ENCODE measurements at places on chromosomes 13 and 19. TPM values are rescaled to one million over a fixed set of nuclear protein-coding genes. Genes with fewer than 3 reads are reported as not detected.
A peak's percentile ranks its signal among the peaks of the same experiment; 100 is the strongest.

GRCh38 chr19:4095488-4095844 lies 28.5 kb downstream of the MAP2K2 start:
- H3K36me3 ChIP-seq = peaks cover 16% of the 10 kb centered on the region
- no peaks in the 10 kb centered on the region for H3K27me3 ChIP-seq
- H3K27ac ChIP-seq = no peak overlapping the region
- no peak overlapping the region for H3K4me3 ChIP-seq
- H3K4me1 ChIP-seq = peaks cover 6% of the 10 kb centered on the region

DNA sequence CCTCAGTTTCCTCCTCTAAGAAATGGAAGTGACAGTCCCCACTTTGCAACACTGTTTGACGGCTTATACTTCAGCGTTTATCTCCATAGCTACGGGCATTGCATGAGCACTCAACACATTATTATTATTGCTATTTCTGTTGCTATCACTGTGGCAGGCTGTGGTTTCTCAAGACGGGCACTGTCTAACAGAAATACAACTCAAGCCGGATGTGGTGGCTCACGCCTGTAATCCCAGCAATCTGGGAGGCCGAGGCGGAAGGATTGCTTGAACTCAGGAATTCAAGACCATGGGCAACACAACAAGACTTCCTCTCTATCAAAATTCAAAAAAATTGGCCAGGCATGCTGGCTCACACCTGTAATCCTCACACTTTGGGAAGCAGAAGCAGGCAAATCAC lies 4.9 kb upstream of the ZSWIM4 start:
- H3K4me3 ChIP-seq = no peak overlapping the region
- no peak for DNase-seq
- H3K27ac ChIP-seq = peak overlapping the region; percentile 49
- H3K4me1 ChIP-seq = peaks cover 30% of the 10 kb centered on the region

- DNase-seq = no peak
- no peaks in the 10 kb centered on the region for H3K27me3 ChIP-seq
- H3K4me1 ChIP-seq = peaks cover 21% of the 10 kb centered on the region
- H3K36me3 ChIP-seq = no peaks in the 10 kb centered on the region
Measured at GRCh38 chr19:14078411-14078810, 5.8 kb downstream of the MISP3 start.

- no peak for DNase-seq
- H3K4me3 ChIP-seq = no peak overlapping the region
- no peaks in the 10 kb centered on the region for H3K36me3 ChIP-seq
- peaks cover 7% of the 10 kb centered on the region for H3K27me3 ChIP-seq
Measured at GRCh38 chr13:110291286-110291685, 15.7 kb downstream of the COL4A1 start.

- no peak overlapping the region for H3K27ac ChIP-seq
- no peak overlapping the region for H3K4me3 ChIP-seq
- DNase-seq = no peak
- H3K36me3 ChIP-seq = no peaks in the 10 kb centered on the region
- peaks cover 42% of the 10 kb centered on the region for H3K27me3 ChIP-seq
Measured at GRCh38 chr19:40513741-40514315, 47.0 kb downstream of the SPTBN4 start.

DNA sequence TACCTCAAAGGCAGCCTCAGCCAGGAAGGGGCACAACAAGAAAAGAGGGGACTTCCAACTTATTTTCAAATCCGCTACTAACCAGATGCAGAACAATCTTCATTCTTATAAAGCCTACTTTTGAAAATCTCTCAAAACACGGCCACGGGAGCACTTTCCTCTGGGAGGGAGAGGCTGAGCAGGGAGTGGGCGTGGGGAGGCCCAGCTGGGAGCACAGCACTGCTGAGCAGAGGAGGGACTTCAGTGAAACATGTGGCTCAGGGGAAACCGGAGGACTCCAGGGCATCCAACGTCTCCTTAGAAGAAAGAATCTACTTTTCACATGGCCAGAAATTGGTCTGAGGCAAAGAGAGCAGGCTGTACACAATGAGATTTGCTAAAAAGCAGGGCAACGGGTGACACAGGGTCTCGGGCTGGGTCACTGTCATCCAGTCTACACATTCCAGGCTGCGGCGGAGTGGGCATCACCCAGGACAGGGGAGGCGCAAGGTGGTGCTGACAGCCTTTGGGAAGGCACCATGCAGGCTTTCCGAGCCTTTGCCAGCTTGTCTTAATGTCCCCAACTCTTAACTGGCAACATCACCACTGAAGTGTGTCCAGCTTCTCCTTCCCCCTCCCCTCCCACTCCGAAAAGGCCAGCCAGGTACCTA lies 117.1 kb downstream of the STK24 start:
- no peak overlapping the region for H3K4me3 ChIP-seq
- H3K4me1 ChIP-seq = peaks cover 7% of the 10 kb centered on the region
- DNase-seq = no peak
- no peaks in the 10 kb centered on the region for H3K27me3 ChIP-seq

- H3K27me3 ChIP-seq = no peaks in the 10 kb centered on the region
- H3K4me3 ChIP-seq = no peak overlapping the region
- H3K4me1 ChIP-seq = peaks cover 30% of the 10 kb centered on the region
- no peak for DNase-seq
- no peak overlapping the region for H3K27ac ChIP-seq
Measured at GRCh38 chr13:52187029-52187423, 27.6 kb upstream of the NEK3 start.

Gene SPART
- 16.0 TPM for total RNA-seq

Gene RNF225
- total RNA-seq = 0.81 TPM
